Activated B cell treated with CpG ODN at 0.5 μM for 24 hours (primary cell): ENCODE measurements at places on chromosomes 3 and 15. TPM values are rescaled to one million over a fixed set of nuclear protein-coding genes. Genes with fewer than 3 reads are reported as not detected.

DNA sequence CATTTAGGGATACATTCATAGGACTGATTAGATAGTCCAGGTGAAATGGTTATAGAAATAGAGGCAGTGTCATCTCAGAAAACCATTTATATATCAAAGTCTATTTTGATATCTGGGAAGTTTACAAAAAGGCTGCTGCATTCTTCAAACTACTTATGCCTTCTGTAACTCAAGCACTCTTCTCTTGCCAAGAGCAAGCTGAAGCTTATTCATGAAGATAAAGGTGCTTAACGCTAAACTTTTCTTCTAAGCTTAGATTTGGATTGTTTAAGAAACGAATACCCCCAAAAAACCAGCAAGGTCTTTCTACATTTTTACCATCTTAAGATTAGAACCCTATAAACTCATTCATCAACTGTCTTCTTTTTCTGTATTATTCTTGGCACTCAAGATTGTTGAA is 23.3 kb upstream of the USF3 start:
- no peak for DNase-seq

The ACKR4 gene
- 0.11 and 0.15 TPM in 2 replicates for total RNA-seq

- no peak for DNase-seq
Measured at GRCh38 chr3:72275331-72275751, 490.4 kb upstream of the PROK2 start.

The ARHGEF26 gene
- 0.05 TPM in 1 of 2 replicates, not detected in the other for total RNA-seq

DNA sequence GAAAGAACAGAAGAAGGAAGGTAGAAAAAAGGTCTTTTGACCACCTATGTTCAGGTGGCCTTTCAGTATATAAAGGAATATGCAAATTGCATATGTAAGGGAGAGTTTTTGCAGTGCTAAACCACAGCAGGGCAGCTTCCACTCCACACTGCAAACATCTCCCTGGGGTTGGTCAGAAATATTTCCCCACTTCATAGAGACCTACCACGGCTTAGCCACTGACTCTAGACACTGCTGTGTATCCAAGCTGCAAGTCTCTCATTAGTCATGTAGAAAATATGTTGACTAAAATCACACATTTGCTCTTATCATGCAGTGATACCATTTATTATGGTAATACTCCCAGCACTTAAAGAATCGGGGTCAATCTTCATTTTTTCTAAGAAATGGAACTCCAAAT is 214.9 kb upstream of the NR2F2 start:
- DNase-seq: no peak

- DNase-seq: no peak
Measured at GRCh38 chr3:108381529-108382140, 85.3 kb downstream of the HHLA2 start.

GRCh38 chr15:40130799-40131502 is 22.3 kb upstream of the BMF start:
- no peak for DNase-seq
